ENCODE measurements at places on chromosomes 12 and 14.
A peak's percentile ranks its signal among the peaks of the same experiment; 100 is the strongest.

- no peak for DNase-seq
These were observed 369.0 kb downstream of the DIO2 start for GRCh38 chr14:79842270-79842669.

GRCh38 chr14:27077214-27077613 lies 479.4 kb upstream of the NOVA1 start:
- DNase-seq = no peak

- DNase-seq = no peak
These were observed 1469.3 kb downstream of the AACS start for GRCh38 chr12:126534495-126534894.

DNA sequence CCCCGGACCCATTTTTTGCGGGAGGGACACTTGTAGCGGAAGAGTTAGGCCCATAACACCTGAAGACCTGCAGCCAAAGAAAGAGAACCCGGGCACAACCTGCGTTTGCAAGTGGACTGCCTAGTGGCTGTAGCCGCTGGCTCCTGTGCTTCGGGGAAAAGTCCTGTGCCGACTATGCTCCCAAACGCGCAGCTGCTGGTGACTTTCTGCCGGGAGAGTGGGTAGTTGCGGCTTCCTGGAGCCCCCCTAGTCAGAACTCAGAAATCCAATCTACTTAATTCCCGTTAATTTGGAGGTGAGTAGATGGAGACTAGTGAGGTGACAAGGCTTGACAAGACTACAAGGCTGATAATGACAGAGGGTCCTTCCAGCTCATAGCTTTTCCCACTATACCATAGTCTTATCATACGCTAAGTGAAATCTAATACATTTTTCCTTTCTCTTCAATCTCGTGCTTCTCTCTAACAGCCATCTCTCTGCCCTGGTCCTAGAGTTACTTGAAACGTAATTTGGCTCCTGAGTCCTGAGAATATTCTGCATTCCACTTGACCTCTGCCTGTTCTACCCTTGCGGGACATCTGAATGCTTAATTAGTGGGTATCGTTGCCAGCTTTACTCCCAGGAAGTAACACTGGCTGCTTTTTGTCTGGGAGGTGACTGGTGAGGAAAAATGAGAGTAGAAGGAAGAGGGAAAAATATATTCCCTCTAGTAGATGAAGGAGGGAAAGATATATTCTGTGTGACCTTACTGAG lies 556 bp downstream of the MTHFD1 start:
- DNase-seq = no peak

GRCh38 chr12:105069936-105070702 lies 14.1 kb downstream of the ALDH1L2 start:
- no peak for DNase-seq

GRCh38 chr14:32203928-32204357 lies 874 bp upstream of the RNU6-8 start:
- peak; percentile 1 for DNase-seq

GRCh38 chr14:61322011-61322798 lies 826 bp downstream of the PRKCH start:
- peak; percentile 38 for DNase-seq
